CD4-positive, alpha-beta T cell treated with Interferon alpha-2 for 1 hour (primary cell): ENCODE measurements at places on chromosomes 7 and 10.

- DNase-seq, result no peak
Observed at GRCh38 chr7:22357311-22358175, 589 bp upstream of the RAPGEF5 start.

GRCh38 chr10:5858811-5859210, 30.9 kb downstream of the ANKRD16 start:
- no peak for DNase-seq

GRCh38 chr10:116465546-116465945, 37.9 kb downstream of the PNLIPRP3 start:
- peak; percentile 5 for DNase-seq

DNA sequence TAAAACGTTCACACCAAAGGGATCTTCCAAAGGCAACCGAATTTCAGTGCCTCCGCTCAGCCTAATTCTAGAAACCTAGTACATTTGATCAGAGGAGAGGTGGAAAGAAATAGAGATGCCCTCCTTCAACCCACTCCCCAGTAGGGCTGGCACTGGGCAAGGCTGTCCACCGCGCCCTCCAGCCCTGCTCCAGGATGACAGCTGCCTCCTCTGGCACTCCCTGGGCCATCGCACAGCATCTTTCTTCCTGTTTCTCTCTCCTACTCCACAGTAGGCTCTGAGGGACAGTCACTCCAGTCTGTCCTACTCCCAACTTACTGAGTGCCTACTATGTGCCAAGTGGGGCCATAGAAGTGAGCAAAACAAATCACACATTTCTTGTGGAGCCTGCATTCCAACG, 226.2 kb downstream of the SKIDA1 start:
- DNase-seq, result no peak

GRCh38 chr10:71984809-71985388, 20.7 kb downstream of the CHST3 start:
- DNase-seq, result no peak

DNA sequence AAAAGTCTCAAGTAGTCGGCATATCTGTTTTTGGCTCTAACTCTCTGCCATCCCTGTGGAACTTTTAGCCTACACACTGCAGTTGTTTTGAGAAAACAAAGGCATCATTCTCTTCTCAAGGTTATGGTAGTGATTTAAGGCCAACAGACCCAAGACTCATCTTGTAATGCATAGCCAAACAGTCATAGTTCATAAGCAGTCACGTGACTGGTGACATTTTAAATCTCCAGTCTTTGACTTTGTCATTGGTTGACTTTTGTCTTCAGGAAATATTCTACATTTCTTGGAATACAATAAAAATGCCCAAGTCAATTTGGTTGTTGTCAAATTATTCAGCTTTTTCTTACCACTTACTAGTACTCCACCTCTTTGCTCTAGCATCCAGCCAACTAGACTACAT, 114.8 kb downstream of the ANKRD30A start:
- DNase-seq, result no peak

DNA sequence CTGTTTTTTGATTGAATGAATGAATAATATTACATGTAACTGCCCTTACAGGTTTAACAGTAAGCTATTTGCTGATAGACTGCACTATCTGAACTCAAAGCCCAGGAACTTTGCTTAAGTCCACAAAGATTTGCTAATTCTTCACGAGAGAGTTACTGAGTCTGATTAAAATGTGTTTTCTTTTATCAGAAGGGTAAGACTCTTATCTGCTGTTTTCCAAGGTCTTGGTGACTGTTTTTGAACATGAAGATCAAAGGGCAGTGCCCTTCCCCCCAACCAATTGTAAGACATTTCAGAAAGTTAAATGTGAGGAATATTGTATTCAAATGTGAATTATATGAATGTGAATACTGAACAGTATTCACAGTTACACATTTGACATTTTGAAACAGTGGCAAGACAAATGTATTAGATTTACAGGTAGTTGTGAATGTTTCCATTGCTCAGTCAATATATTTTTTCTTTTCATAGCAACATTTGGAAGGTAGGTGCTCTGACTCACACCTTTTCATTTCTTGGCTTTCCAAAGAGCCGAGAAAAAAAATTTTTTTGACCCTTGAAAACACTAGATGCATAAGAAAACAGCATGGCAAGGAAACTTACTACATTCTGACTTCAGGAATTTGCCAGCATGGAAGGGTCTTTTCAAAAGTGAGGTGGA, 62.7 kb downstream of the DKK1 start:
- DNase-seq, result no peak

GRCh38 chr7:114921631-114922025, 266 bp upstream of the MDFIC start:
- DNase-seq, result no peak

DNA sequence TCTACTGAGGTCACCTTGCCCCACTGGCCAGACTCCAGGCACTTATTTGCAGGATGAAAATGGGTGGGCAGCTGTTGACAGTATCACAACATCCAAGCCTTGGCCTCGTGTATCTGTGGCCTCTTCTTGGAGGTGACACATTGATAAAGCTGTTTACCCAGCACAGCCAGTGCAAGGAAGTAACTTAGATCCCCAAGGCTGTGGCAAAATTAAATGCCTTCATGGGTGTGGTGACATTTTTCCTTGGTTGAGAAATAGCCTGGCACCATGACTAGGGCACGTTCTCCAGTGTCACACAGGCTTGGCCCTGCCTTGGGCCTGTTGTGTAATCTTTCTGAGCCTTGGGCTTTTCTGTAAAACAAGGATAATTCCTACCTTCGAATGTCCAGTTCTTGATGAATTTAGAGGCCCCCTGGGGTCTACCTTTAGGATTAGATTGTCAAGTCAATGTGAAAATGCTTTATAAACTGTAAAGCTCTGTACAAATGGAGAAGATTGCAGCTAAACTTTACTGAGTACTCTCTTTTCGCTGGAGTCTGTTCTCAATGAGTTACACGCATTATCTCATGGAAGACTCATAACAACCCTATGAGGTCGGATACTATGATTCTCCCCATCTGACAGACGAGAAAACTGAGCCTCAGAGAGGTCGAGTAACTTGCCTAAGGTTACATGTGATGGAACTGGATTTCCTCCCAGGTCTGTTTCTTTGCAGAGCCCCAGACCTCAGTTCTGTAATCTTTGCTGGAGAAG, 46.7 kb upstream of the LOXL4 start:
- no peak for DNase-seq

DNA sequence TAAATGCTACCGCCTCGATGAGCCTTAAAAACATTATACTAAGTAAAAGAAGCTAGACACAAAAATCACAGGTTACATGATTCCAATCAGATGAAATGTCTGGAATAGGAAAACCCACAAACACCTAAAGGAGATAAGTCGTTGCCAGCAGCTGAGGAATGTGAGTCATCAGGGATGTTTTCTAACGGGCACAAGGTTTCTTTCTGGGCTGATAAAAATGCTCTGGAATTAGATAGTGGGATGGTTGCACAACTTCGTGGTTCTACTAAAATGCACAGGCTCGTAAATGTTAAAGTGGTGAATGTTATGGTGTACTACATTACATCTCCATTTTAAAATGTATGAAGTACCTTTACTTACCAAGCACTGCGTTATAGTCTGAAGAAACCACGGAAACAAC, 9.7 kb downstream of the ABLIM1 start:
- DNase-seq, result no peak

- DNase-seq, result no peak
Observed at GRCh38 chr7:102106625-102107024, 180.0 kb upstream of the SH2B2 start.

DNA sequence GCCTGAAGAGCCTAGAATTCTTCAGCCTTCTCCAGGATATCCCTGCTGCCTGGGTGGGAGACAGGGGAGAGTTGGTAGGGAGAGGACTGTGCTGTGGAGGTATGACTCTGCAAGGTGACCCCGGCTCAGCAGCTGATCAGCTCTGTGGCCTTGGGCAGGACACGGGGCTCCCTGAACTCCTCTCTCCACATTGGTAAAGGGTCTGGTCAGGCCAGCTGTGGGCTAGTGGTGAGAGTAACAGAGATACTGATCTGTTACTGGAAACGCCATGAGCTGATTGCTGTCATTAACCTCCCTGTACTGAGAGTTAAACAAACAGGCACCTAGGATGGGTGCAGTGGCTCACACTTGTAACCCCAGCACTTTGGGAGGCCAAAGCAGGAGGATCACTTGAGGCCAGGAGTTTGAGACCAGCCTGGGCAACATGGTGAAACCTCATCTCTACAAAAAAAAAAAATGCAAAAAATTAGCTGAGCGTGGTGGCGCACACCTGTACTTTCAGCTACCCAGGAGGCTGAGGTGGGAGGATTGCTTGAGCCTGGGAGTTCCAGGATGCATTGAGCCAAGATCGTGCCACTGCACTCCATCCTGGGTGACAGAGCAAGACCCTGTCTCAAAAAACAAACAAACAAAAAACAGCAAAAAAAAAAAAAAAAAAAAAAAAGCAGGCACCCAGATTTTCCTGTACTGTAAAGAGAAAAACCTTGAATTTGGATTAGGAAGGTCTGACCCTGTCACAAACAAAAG, 151.5 kb downstream of the CUX1 start:
- DNase-seq, result no peak

DNA sequence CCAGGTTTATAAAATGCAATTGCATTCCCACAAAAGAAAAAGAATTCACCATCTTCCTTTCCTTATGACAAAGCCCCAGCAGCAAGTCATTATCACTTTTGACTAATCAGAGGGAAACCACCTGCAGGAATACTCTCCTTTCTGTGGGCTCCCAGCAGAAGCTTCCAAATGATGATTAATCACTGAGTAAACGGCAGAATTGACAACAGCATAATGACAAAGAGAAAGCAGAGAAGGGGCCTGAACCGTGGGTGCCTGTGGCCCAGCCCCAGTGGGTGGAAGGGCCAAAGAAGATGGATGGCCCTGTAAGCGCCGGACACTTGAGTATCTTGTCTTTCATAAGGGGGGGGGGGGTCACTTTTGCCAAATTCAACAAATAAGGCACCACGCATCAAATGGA, 152.4 kb upstream of the NRBF2 start:
- no peak for DNase-seq

GRCh38 chr10:102718220-102718619, 3.8 kb downstream of the SFXN2 start:
- DNase-seq, result no peak

DNA sequence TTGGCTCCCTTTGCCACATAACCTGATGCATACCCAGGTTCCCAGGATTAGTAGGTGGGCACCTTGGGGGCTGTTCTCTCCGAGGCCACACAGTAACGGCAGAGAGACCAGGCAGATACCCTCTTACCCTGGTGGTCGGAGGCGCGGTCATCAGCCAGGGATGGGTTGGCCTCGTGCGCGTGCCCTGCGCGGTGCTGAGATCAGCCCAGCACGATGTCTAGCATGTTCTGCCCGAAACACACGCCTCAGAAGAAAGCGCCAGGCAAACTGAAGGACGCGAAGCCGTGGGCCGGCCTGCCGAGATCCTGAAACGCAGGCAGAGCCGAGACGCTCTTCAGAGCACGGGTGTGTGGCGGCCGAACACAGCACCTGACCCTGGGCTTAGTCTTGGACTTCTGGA, 34.7 kb upstream of the CFAP46 start:
- no peak for DNase-seq

DNA sequence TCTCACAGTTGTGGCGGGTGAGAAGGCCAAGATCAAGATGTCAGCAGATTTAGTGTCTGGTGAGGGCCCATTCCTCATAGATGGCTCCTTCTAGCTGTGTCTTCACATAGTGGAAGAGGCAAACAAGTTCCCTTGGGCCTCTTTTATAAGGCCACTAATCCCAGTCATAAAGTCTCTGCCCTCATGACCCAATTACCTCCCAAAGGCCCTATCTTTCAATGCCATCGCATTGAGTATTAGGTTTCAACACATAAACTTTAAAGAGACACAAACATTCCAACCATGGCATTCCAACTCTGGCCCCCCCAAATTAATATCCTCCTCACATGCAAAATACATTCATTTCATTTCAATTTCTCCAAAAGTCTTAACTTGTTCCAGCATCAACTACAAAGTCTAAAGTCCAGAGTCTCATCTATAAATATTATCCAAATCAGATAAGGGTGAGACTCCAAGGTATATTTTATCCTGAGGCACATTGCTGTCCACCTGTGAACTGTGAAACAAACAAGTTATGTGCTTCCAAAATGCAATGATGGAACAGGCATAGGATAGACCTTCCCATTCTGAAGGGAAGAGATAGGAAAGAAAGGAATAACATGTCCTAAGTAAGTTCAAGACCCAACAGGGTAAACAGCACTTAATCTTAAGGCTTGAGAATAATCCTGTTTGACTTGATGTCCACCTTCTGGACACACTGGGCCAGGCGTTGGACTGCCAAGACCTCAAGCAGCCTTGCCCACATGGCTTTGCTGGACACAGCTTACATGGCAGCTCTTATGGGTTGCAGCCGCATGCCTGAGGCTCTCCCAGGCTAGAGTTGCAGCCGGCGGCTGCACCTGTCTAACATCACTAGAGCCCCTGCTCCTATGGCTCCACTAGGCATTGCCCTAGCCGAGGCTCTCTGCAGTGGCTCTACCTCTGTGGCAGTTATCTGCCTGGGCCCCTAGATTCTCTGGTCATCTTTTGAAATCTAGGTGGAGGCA, 312.8 kb downstream of the TNS3 start:
- no peak for DNase-seq

- DNase-seq, result no peak
Observed at GRCh38 chr7:74026406-74026902, 1.5 kb upstream of the ELN start.

GRCh38 chr10:70648427-70648826, 23.9 kb upstream of the ADAMTS14 start:
- no peak for DNase-seq
